ENCODE measurements at places on chromosomes 7 and 10. TPM values are rescaled to one million over a fixed set of nuclear protein-coding genes. Genes with fewer than 3 reads are reported as not detected.

PRF1 gene
- 0.62 TPM for total RNA-seq

TMEM213 gene
- 0.51 TPM for total RNA-seq

FAM185A gene
- 16.3 TPM for total RNA-seq

CTAGE8 gene
- total RNA-seq, result 0.51 TPM

CPXM2 gene
- total RNA-seq, result 7.8 TPM

MSMB gene
- total RNA-seq, result not detected

FAM241B gene
- 1.0 TPM for total RNA-seq

PNLIPRP2 gene
- total RNA-seq, result not detected

ARHGEF35 gene
- 4.2 TPM for total RNA-seq

SFTPA1 gene
- not detected for total RNA-seq

INHBA gene
- 5.5 TPM for total RNA-seq

TEX36 gene
- not detected for total RNA-seq

SLC13A1 gene
- not detected for total RNA-seq

Data from tongue (tissue), 3 donors.